T-helper 2 cell (primary cell): ENCODE measurements at places on chromosomes 7 and 10.

- no peak for DNase-seq
Measured at GRCh38 chr7:44224080-44224973, 23.5 kb downstream of the YKT6 start.

- no peak for DNase-seq
Measured at GRCh38 chr7:129553899-129554461, 51.6 kb downstream of the SMKR1 start.

- DNase-seq = no peak
Measured at GRCh38 chr10:111511751-111512150, 434.9 kb downstream of the ADRA2A start.

DNA sequence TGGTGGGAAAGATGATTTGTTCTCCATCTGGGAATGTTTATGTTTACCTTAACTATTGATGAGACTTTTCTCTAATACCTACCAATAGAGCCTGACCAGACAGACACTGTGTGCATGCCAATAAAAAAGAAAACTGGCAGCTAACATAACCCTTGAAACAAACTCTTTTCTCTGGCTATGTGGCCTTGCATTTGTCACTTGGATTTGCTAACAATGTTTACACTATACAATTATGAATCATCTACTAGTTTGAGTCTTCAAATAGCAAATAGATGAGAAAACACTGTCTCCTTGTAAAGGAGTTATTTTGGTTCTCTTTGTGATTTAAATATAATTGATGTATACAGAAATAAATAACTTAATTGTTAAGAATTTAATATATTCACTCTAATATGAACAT is 273.1 kb downstream of the SEMA3D start:
- DNase-seq = no peak

DNA sequence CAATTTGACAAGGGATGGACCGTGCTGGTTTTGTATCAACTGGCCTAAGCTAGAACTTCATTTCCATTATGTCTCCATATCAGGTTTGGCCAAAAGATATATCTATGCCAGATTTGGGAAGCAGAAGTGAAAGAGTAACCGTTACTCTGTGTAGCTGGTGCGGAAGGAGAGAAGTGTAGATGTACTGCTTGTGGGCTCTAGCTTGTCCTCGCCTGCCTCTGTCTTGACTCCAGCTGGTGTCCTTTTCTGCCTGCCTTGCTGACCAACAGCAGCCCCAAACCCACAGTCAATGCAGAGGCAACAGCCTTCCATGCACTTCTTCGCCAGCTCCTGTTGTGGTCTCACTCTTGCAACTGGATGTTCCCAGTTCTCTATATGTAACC is 128.5 kb downstream of the KIF20B start:
- no peak for DNase-seq

DNA sequence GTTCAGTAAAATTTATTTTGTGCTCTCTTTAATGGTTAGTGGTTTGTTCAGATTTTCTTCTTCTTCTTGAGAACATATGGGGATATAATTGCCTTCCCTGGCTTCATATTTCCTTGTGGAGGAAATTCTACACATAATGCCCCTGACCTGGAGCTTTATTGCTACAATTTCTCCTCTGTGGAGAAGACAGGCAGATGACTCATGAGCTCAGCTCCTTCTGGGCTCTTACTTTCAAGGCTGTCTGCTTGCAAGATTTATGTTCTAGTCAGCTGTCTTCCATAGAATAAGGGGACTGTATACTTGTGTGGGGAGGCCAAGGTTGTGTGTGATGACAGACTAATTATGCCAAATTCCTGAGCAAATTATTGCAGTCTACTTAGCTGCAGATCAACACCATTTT is 1.6 kb downstream of the LRRD1 start:
- no peak for DNase-seq

- DNase-seq = no peak
Measured at GRCh38 chr10:34015700-34016099, 681.2 kb upstream of the NRP1 start.

- DNase-seq = no peak
Measured at GRCh38 chr7:20458521-20458920, 127.8 kb downstream of the ITGB8 start.

DNA sequence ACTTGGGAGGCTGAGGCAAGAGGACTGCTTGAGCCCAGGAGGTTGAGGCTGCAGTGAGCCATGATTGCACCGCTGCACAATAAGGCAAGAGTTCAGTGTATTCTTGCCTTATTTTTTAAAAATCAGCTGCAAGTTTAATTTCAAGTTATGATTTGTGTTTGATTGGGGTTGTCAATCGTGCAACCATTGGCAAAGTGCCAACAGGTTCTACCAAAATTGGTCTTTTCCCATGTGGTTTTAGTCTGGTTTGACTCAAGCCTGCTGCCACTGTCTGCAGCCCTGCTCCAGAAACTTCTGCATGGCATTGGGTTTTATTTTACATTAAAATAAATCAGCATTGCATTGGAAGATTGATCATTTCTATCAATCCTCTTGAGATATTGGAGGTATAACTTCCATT is 72.7 kb downstream of the PTPRE start:
- DNase-seq = no peak

DNA sequence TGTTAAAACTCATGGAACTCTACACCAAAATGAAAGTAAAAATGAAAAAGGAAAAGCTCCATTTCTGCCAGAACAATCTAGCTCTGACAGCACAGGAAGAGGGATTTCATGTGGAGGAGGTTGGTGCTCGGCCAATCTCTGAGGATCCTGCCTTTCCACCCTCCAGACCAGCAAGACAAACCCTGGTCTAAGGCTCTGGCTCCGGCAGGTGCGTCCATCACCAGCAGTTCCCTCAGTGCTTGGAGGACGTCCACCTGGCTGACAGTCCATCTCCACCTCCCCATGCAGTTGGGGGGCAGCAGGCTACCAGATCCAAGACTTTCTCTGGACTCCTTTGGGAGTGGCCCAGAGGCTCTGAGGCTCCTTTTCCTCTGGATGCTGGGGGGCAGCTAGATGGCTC is 25.0 kb upstream of the LOXL4 start:
- no peak for DNase-seq

DNA sequence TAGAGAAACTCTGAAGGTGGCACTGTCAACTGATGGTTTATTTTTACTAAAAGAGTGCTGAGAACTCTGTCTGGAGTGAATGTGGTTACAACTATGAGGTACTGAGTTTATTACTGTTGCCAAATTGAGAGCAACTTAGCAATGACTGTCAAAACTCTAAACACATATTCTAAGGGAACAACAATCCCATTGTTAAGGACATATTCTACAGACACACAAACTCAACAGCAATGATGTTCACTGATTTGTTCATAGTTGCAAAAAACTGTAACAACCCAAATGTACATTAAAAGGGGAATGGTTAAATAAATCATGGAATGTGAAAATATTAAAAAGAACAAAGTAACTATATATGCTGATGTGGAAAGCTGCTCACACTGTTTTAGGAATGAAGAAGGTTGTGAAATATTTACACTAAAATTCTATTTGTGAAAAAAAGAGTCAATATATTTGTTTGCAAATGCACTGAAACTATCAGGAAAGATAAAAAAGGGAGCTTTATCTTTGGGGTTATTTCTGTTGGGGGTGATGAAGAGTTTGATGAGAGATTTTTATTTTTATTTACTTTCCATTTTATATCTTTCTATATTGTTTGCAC is 12.9 kb downstream of the PON2 start:
- DNase-seq = no peak

DNA sequence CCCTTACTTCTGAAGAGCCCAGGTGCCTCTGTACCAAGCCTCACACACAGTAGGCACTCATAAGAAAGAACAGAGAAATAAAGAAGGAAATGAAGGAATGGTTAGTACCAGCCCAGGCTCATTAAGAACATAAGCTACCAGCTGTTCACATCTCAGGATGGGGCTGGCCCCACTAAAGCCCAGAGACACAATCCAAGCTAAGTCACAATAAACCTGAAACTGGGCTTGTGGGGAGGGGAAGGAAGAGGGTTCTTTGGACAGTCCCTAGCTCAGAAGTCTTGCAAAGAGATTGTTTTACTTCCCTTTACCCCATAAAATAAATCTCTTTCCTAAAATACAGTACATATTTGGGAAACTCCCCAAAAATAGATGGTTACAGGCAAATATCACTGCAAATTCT is 24.3 kb downstream of the FBXW4 start:
- DNase-seq = no peak

DNA sequence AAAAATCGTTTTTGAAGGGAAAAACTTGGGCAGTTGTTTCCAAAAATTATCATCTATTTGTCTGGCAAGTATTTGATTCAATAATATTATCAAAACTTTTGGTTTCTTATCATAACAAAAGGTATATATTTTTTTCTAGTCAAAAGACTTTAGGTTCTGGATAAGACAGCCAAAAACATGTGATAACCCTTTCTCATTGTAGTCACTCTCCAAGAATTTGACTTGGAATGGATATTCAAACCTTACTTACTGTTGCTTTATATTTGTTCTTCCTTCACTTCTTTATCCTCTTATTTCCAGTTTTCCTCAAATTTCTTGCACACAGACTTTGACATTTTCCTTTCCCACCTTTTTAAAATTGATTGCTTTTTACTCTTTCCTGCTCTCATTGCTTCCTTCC is 140.9 kb upstream of the FAM3C start:
- no peak for DNase-seq

- no peak for DNase-seq
Measured at GRCh38 chr7:28243861-28244260, 63.3 kb upstream of the JAZF1 start.

- DNase-seq = no peak
Measured at GRCh38 chr10:91090761-91091529, 129.5 kb upstream of the PCGF5 start.

DNA sequence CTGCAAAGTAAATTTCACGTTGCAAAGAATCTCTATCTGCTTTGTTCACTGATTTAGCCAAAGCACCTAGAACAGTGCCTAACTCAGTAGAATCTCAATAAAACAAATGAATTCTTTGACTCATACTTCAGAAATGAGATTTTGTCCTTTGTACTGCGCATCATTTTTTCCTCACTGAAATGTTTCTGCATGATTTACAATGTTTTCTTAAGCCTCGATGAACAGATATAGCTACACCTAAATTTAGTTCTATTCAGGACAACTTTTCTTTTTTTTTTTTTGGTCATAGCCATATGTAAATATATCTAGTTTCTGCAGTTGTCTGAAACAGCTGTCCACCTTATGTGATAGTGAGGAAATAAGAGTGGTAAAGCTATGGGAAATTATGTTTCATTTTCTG is 15.3 kb downstream of the GNAT3 start:
- no peak for DNase-seq

GRCh38 chr7:68133045-68133444 is 1136.4 kb downstream of the TYW1 start:
- DNase-seq = no peak

DNA sequence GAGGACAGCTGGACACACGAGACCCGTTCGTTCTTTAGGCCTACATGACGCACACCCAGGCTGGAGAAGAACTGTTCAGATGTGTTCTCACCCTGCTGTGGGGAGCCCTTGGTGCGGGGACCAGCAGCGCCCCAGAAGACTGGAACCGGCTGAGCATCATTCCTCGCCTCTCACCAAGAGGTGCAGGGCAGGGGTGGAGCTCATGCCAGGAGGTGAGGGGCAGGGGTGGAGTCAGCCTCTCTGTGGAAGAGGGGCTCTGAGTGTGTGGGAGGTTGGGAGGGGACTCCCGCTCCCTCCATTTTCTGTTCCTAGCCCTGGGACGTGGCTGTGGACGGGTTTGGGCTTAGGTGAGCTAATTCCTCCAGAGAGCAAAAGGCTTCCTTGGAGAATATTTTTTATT is 66.0 kb upstream of the SHH start:
- no peak for DNase-seq

DNA sequence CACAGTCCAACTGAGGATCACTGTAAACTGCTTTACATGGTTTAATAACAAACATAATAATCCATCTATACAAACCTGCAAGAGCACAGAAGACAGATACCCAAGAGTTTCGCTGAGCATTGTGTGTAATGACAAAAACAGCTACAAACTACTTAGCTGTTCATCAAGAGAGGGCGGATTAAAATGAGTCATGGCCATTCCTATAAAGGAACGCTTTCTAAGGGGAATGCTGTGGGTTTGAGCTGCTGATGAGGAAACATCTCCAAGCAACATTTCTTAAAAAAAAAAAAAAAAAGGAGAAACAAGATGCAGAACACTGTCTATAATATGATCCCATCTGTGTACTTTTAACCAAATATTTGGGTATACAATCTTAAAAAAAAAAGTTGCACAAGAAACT is 33.8 kb downstream of the VOPP1 start:
- no peak for DNase-seq

DNA sequence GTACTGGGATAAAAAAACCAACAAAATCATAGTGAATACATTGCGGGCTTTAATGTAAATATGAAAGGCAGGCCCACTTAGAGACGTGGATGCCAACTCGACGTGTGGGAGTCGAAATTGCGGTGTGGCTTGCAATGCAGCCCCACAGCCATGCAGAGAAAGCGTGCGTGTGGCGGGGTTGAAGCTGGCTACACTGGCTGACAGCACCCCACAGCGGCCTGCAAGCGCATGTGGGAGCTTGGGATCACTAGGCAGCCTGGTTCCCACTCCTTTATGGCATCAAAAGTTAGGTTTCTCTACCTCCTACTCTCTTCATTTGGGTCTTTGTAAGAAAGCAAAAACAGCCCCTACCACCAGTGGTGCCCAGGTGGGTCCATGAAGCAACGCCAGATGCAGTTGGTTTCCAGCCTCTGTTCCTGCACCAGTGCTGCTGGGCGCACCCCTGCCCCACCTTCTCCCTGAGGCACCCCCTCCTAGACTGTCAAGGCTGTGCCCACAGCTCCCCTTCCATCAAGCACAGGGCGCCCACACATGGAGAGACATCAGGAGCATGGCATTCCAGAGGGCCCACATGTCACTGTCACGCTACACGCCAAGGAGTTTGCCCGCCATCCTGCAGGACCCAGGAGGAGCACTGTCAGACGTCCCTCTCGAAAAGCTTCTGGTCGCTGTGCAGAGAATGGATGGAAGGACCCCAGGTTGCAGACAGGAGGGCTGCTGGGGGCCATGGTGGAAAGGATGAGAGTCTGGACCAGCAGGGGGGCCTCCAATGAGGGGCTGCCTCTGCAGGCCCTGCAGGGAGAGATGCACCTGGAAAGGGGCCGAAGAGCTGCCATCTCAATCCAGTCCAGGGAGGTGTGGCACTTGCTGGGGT is 142.9 kb downstream of the PAXIP1 start:
- DNase-seq = no peak

GRCh38 chr7:122337011-122337410 is 32.5 kb upstream of the FEZF1 start:
- DNase-seq = no peak

DNA sequence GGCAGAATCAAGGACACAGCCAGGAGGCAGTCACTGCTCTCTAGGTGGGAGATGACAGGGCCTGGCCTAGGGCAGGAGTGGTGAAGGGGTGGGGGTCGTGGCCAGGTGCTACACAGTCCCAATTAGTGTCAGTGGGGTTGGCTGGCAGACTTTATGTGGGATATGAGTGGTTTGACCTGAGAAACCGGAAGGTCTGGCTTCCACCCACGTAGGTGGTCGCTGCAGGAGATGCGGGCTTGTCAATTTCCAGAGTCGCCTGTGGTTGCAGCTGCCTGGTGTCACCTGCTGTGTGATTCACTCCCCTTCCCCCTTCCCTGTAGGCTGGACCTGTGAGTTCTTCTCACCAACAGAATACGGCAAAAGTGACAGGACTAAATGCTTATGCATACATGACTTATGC is 124.3 kb downstream of the KLF6 start:
- no peak for DNase-seq

- DNase-seq = no peak
Measured at GRCh38 chr10:124180044-124180745, 86.8 kb upstream of the CHST15 start.

- DNase-seq = no peak
Measured at GRCh38 chr7:55336540-55336939, 28.6 kb upstream of the LANCL2 start.

- no peak for DNase-seq
Measured at GRCh38 chr10:71753091-71753959, 20.0 kb downstream of the VSIR start.

- DNase-seq = no peak
Measured at GRCh38 chr7:157925383-157925875, 588.6 kb downstream of the DNAJB6 start.
